ENCODE measurements at places on chromosomes 13 and 19.
A peak's percentile ranks its signal among the peaks of the same experiment; 100 is the strongest.

DNA sequence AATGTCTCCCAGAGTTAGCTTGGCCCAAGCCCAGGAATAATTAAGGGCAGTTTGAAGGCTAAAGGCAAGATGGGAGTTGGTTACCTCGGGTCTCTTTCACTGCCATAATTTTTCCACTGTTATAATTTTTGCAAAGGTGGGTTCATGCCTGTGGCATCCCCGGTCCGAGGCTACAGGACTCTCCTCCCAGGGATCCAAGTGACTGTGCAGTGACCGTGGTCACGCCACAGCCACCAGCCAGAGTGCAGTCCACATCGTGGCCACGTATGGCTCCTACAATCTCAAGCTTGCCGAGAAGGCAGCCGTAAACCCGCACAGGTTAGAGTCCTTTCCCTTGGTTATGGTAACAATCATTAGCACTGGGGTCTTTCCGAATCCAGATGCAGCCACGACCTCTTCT lies 36.8 kb downstream of the C13orf46 start:
- no peak for DNase-seq

DNA sequence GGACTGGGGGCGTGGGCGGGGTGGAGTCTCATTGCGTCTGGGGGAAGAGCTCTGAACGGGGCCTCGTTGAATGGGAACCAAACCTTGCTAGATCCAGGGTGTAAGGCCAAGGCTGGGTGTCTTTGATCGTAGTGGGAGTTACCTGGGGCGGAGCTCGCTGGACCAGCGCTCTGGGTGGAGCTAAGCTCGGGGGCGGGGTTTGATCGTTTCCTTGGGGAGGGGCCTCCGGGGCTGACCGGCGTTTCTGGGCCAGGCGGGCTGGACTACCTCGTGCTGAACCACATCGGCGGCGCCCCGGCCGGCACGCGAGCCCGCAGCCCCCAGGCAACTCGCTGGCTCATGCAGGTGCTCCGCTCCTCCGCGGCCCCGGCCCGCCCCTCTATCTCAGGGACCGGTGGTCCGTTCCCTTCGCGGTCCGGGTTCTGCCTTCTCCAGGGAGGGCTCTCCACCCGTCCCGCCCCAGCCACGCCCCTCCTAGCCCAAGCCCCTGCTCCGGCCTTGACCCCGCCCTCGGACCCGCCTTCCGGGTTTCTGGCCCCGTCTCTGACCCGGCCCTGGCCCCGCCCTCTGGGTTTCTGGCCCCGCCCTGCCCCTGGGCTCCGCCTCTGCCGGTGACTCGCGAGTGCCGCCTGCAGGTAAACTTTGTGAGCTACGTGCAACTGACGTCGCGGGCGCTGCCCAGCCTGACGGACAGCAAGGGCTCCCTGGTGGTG lies 3.3 kb upstream of the RPL36 start:
- peak; percentile 93 for DNase-seq

- no peak for DNase-seq
Measured at GRCh38 chr19:39996218-39996810, 546 bp upstream of the ZNF546 start.

GRCh38 chr13:49410477-49410876 lies 33.4 kb downstream of the CAB39L start:
- no peak for DNase-seq

GRCh38 chr13:48594096-48594815 lies 59.5 kb upstream of the CYSLTR2 start:
- DNase-seq: no peak

DNA sequence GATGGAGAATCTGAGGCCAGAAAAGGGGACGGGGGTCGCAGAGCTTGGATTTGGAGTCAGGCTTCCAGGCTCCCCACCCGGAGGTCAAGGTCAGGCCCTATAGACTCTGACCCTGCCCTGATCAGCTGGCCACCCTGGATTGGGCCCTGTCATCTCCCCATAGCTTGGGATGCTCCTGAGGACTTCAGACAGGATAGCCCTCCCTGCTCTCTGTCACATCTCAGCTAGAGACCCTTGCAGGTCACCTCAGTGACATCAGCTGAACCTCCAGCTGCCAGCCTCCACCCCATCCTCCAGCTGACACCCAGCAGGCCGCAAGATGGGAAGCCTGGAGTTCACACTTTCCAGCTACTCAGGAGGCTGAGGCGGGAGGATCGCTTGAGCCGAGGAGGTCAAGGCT lies 2.8 kb upstream of the TPM4 start:
- no peak for DNase-seq

- peak; percentile 56 for DNase-seq
Measured at GRCh38 chr19:3176715-3177501, 1.7 kb upstream of the S1PR4 start.

DNA sequence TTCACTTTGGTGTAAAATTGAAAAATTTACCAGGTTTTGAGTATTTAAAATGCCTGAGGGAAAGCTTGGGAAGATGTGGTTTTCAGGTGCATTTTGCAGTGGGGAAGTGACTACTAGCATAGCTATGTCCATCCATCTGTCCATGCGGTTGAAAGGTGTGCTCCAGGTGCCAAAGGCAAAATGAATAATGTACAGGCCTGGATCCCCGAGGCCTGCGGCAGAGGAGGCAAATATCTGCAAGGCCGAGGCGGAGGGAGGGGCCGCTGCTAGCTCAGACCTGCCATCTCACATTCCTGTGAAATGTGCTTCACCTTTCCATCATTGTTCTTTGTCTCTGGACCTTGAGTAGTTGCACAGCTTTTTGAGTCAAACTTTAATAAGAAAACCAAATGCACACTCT lies 65.5 kb downstream of the ERCC5 start:
- DNase-seq: no peak

- no peak for DNase-seq
Measured at GRCh38 chr13:100497389-100497788, 91.2 kb downstream of the GGACT start.

DNA sequence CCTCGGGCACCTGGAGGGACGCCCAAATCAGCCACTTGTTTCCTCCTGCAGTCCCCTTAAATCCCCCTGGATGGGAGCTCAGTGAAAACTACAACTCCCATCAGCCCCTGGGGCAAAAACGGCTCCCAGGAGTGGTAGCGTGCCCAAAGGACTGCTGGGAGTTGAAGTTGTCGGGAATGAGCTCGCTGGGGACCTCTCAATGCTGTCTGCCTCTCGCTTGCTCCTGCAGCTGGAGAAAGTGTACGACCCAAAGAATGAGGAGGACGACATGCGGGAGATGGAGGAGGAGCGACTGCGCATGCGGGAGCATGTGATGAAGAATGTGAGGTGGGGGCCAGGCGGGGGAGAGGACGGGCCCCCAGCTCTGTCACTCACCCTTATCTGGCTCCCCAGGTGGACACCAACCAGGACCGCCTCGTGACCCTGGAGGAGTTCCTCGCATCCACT lies 14.7 kb upstream of the DHDH start:
- DNase-seq: no peak

- no peak for DNase-seq
Measured at GRCh38 chr19:46366620-46367292, 19.9 kb downstream of the PPP5C start.

DNA sequence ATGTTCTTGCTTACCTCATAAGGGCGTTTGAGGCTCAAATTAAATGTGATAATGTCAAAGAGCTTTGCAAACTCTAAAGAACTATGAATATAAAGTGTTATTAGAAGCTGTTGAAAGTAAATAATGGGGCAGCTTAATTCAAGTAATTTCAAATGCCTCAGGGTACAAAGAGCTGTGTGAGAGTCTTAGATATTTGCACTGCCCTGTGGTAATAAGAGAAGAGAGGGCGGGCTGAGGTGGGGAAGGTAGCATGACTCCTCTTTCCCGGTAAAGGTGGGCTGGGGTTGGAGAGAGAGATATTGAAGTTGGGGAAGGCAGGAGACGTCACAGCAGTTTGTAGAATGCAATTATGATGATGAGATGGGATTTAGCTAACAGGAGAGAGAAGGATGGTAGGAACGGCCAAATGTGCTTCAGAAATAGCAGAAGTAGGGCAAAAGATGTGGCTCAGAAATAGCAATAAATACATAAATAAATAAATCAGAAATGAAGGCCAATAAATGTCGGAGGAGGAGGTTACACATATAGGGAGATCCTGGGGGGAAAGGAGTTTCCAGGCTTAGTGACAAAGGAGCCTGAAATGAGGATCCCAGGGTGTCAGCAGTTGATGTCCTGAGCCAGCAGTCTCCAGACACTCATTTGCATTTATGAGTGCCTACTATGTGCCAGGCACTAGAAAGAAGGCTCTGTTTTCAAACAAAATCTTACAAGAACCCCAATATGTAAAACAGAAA lies 35.7 kb upstream of the RCBTB2 start:
- DNase-seq: no peak

GRCh38 chr19:30062907-30063649 lies 121.0 kb downstream of the URI1 start:
- DNase-seq: no peak

- no peak for DNase-seq
Measured at GRCh38 chr13:88895261-88895941, 1224.2 kb downstream of the SLITRK5 start.

DNA sequence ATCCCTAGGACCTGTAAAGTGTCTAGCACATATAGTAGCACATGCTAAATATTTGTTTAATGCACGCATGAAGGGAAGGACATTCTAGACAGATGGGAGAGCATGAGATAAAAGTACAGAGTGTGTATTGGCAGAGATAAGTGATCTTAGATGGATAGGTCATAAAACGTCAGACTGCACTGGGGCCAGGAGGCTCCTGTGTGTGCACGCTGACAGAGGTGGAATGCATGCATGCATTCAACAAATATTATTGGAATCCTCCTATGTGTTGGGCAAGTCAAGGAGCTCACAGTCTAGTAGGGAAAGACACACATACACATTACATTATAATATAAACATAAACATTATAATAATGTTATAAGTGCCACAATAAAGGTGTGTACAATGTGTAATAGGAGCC lies 73.3 kb downstream of the FGF9 start:
- DNase-seq: no peak

- no peak for DNase-seq
Measured at GRCh38 chr13:80367473-80367872, 26.5 kb upstream of the SPRY2 start.

- DNase-seq: no peak
Measured at GRCh38 chr19:4976401-4977298, 7.7 kb downstream of the KDM4B start.

DNA sequence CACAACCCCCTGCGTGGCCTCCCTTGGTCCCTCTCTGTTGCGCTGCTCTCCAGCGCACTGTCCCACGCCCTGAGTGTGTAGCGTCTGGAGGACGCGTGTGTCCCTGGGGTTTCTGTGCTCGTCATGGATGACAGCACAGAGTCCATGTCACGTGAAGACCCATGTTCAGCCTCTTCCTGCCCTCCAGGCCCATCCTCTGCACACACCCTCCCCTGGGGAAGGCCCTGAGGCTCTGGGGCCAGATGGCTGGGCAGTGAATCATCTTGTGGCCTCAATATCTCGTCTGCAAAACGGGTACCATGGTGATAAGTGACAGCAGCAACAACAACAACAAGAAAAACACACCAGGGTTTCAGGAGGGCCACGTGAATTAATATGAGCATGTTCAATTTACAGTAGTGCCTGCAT lies 71.5 kb upstream of the ARHGEF7 start:
- DNase-seq: no peak

DNA sequence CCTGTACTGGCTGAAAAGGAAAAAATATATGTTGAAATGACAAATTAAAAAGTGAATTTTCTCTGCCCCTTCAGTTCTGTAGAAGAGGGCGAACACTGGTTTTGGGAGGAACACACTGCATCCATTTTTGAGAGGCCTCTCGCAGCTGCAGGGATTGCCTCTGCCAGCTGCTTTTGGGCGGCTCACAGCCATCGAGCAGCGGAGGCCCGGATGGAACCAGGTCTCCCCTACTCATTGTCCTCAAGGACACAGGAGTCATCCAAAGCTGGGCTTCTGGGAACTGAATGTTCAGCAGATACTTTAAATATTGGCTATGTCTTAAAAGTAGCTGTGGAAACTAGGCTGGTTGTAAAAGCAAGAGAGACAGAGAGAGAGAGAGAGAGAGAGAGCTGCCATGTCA lies 17.1 kb downstream of the RCBTB2 start:
- no peak for DNase-seq

GRCh38 chr19:23437901-23438300 lies 42.6 kb upstream of the ZNF91 start:
- no peak for DNase-seq

GRCh38 chr13:49097374-49097773 lies 121.7 kb downstream of the FNDC3A start:
- no peak for DNase-seq

Data from stimulated activated CD8-positive, alpha-beta memory T cell treated with anti-CD3 and anti-CD28 coated beads, Interleukin-4, amount 100 ng/mL, for 1 hour (primary cell).